ENCODE measurements at places on chromosomes 3 and 15.

GRCh38 chr3:71408903-71409302 is 174.6 kb downstream of the FOXP1 start:
- DNase-seq, result no peak

DNA sequence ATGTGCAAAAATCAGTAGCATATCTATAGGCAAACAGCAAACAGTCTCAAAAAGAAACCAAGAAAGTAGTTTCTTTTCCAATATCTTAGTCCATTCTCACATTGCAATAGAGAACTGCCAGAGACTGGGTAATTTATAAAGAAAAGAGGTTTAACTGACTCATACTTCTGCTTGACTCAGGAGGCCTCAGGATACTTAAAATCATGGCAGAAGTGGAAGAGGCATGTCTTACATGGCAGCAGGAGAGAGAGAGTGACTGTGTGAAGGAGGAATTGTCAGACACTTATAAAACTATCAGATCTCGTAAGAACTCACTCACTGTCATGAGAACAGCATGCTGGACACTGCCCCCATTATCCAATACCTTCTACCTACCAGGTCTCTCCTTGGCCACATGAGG is 327.9 kb upstream of the EPHA3 start:
- DNase-seq, result no peak

- no peak for DNase-seq
Observed at GRCh38 chr15:20348291-20348899, 193.2 kb downstream of the GOLGA6L6 start.

GRCh38 chr3:54577313-54577712 is 350.5 kb downstream of the LRTM1 start:
- DNase-seq, result no peak

DNA sequence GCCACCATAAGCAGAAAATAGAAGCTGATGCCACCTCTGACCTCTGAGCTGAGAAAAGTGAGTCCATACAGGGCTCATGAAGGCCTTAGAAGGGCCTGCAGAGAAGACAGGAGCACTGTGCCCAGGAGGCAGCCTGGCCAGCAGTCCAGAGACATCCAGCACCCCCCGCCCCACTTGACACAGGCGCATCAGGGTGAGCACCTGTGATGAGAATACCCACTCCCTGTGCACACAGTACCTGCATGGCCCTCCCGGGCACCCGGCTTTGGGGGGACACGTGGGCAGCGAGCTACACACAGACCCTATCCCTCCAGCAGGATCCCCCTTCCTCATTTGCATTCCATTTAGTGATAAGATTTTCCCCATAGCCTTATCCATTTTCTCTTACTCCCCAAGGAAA is 63.6 kb upstream of the NSMCE3 start:
- DNase-seq, result no peak

DNA sequence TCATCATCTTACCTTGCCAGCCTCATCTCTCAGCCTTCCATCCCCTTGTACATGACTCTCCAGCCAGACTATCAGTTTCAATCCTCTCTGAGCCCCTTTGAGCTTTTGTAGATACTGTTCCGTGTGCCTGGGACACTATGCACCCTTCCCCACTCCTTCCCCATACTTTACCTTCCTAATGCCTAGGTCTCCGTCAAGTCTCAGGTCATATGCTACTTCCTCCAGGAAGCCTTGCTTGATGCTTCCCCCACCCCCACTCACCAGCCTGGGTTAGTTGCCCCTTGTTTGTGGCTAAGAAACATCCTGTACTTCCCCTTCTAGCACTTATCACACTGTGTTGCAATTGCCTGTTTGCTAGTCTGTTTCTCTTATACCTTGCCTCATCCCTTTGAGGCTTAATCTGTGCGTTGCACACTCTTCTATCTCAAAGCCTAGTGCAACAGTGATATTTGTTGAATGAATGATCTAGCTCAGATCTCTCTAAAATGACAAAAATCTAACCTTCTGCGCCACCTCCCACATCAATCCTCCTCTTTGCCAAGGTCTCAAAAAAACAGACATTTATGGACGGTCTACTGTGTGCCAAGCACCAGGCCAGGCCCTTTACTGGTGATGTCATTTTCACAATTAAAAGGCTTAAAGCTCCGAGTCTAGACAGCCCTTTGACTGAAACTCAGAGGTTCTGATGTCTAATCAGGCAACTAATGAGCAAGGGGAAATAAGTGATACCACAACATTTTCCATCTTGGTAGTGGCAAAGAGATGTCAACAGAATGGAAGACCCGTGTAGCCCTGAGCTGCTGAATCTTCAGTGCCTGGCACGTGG is 6.5 kb upstream of the USP3 start:
- DNase-seq, result no peak

- DNase-seq, result no peak
Observed at GRCh38 chr3:70546679-70547078, 234.2 kb upstream of the MDFIC2 start.

- DNase-seq, result no peak
Observed at GRCh38 chr15:73982222-73982962, 9.7 kb downstream of the STOML1 start.
